NCI-H187 (cell line): ENCODE measurements at places on chromosomes 4 and X.

- DNase-seq, result no peak
Measured at GRCh38 chrX:72120837-72121236, 10.9 kb downstream of the RTL5 start.

- DNase-seq, result no peak
Measured at GRCh38 chr4:145937971-145938611, 532 bp downstream of the ZNF827 start.

GRCh38 chr4:93731456-93731855 is 97.1 kb upstream of the ATOH1 start:
- DNase-seq, result no peak

DNA sequence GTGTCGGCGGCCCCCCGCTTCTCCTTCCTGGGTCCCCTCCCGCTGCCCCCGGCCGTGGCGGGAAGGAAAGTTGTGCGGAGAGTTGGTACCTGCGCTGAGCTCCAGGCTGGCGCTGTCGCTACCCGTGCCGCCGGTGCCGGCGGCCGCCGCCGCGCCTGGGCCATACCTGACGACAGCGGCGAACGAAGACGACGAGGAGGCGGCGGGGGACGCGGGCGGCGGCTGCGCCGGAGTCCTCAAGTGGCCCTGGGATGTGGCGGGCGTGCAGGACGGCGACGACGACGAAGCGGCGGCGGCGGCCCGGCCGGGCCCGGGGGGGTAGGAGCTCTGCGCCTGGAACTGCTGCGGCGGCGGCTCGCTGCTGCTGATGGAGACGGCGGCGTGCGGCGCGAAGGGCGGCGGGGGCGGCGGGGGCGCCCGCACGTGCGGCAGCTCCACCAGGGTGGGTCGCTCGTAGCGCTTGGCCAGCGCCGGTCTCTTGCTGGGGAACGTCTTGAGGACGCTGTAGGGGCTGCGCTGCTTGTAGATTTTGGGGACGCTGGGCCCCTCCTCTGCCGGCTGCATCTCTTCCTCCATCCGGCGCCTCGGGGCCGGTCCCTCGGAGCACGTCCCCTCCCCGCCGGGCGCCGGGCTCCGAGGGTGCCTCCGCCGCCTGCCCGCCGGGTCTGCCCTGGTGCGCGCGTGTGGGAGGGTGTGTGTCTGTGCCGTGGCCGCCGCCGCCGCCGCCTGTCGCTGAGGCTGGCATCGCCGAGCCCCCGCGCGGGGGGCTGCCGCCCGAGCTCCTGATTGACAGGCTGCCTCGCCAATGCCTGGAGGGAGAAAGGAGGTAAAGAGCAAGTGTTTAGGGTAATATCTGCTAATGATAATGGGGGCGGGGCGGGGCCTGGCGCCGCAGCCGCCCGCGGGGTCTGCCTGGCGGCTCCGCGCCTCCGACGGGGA is 618 bp downstream of the BEND4 start:
- no peak for DNase-seq

GRCh38 chr4:145168581-145169187 is 11.7 kb downstream of the OTUD4 start:
- DNase-seq, result no peak

GRCh38 chrX:54043056-54043455 is 1.2 kb downstream of the PHF8 start:
- DNase-seq, result no peak

DNA sequence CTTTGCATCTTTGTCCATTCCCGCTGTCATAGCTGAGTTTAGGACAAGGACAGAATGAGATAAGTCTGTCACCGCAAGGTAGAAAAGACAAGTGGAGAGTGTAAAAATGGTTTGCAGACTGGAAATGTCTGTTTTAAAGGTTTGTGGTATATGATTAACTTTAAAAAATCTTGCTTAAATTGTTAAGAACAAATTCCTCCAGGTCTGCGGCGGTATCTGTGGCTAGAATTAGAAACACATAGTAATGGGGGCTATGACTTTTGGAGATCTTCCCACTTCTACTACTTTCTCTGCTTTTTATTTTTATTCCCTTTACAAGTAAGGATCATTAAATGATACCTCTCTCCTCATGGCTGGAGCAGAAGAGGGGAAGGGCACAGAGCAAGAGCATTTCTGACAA is 92.2 kb downstream of the MID1IP1 start:
- DNase-seq, result no peak

DNA sequence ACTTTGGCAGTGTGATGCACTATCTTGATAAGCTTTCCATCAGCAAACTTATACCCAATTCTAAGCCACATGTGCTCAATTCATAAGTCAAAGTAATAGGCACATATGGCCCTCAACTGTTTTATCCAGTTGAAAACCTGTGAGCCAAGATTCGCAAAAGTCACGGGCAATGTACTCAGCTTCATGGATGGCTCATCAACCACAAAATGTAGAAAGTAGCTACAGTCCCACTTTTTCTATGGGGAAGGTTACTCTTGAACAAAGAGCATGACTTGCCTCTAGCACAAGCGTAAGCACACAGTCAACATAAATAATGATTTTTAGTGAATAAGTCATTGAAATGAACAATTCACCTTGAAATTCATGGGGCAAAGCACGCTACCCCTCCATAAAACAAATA is 25.1 kb upstream of the DDX53 start:
- no peak for DNase-seq

GRCh38 chr4:184969610-184970009 is 48.7 kb upstream of the HELT start:
- no peak for DNase-seq

GRCh38 chr4:140070973-140071372 is 83.0 kb downstream of the MAML3 start:
- DNase-seq, result no peak

DNA sequence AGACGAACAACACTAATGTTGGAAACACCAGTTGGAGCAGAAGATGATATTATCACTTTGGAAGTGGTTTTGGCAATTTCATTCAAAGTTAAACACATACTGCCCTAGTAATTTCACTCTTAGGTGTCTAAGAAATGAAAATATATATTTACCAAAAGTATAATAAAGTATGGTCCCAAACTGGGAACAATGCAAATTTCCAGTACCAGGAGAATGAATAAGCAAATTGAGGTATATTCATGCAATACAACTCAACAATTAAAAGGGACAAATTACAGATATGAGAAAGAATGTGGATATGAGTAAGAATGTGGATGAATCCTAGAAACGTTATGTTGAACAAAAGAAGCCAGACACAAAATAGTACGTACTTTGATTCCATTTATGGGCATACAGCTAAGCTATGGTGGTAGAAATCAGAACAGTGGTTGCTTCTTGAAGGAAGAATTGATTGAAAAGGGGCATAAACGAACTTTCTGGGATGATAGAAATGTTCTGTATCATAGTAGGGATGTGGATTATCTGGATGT is 10.0 kb downstream of the ELMOD2 start:
- DNase-seq, result no peak

- DNase-seq, result no peak
Measured at GRCh38 chrX:84721416-84721815, 219.2 kb upstream of the HDX start.

DNA sequence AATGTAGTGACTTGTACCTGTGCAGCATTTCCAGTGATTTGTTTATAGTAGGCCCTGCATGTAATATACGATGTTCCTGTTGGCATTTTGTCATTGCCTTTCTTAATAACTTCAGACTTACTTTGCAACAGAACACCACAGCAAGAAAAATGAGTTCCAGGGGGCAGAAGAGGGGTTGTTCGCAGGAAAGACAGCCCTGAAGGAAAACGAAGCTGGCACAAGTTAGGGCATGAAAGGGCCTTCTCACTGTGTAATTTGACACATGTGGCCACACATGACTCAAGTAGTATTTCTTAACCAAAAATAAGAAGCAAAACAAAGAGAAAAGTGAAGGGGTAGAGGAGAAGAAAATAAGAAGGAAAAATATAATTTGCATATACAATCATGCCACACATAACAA is 265.8 kb upstream of the SMIM31 start:
- DNase-seq, result no peak

GRCh38 chr4:102037566-102037965 is 247.0 kb downstream of the BANK1 start:
- no peak for DNase-seq

DNA sequence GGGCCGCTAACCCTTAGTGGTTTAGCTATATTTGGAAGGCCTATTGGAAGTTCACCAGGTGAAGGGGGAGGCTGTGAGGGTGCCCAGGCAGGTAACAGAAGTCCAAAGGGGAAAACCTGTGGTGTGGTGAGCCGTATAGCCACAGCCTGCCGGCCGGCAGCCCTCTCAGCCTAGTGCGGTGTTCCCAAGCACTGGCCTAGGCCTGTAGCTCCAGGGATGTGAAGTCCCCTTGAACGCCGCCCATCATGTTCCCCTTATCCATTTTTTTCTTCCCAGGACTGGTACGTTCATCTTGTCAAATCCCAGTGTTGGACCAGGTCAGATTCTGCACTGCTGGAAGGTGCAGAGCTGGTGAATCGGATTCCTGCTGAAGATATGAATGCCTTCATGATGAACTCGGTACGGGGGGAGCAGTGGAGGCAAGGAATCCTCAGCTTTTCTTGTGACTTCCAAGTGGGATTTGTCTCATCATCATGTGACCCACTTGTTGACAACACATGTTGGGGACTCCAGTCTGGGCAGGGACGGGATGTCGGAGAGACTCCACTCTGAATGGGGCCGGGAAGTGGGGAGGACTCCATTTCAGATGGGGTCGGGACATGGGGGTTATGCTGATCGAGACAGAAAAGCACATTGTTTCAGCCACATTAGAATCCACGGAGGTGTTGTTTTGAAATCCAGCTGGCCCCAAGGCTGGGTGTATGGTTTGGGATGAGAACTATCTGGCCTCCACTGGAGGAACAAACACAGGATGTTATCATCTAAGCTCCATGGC is 39.2 kb upstream of the MSANTD1 start:
- no peak for DNase-seq
